Stimulated activated CD4-positive, alpha-beta T cell treated with anti-CD3 and anti-CD28 coated beads, Interleukin-1b, Interleukin-23, amount 100 ng/mL, for 1 hour (primary cell): ENCODE measurements at places on chromosomes 12 and 14.
A peak's percentile ranks its signal among the peaks of the same experiment; 100 is the strongest.

DNA sequence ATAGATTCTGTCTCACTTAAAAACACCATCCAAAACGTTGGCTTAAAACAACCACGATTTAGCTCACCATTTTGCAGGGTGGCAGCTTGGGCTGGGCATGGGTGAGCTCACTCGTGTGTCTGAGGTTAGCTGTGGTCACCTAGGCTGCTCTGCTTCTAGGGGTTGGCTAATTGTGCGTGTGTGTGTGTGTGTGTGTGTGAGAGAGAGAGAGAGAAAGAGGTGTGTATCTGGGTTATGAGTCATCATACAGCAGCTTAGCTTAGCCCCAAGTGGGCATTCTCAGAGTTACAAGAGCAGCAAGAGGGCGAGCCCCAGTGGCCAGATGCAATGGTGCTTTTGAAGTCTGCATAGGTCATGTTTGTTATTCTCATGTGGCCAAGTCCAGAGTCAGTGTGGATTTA, 6.0 kb downstream of the FBXW8 start:
- peak; percentile 7 for DNase-seq

- no peak for DNase-seq
Measured at GRCh38 chr12:114026805-114027204, 60.7 kb upstream of the RBM19 start.

- no peak for DNase-seq
Measured at GRCh38 chr12:26767116-26767515, 65.9 kb downstream of the ITPR2 start.

DNA sequence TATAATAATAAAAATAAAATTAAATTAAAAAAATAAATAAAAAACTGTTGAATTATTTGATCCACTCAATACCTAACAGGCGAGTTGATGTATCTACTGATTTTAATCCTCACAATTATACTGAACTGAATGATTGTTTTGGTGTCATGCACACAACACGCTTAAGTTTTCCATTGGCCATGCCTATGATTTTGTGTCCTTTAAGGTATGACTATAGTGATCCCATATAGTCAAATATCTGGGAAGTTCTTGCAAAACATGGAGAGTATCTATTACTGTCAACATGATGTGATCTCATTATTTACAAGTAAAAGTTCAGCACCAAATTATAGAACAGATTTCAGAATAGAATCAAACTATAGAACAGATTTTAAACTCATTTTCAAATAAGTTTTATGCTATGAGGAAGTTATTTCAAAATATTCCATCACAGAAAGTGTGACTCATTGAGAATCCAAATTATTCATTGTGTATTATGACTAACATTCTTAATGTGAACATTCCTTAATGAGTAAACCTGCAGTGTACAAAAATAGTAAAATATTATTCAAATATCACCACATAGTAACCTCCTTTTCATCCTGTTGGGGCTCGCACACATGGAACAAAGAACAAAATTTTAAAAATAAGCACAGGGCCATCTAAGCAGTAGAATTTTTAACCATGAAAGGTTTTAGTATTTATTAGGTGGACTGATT, 190.4 kb downstream of the SLC25A21 start:
- no peak for DNase-seq

GRCh38 chr12:45329238-45329637, 113.3 kb downstream of the ANO6 start:
- DNase-seq = no peak

DNA sequence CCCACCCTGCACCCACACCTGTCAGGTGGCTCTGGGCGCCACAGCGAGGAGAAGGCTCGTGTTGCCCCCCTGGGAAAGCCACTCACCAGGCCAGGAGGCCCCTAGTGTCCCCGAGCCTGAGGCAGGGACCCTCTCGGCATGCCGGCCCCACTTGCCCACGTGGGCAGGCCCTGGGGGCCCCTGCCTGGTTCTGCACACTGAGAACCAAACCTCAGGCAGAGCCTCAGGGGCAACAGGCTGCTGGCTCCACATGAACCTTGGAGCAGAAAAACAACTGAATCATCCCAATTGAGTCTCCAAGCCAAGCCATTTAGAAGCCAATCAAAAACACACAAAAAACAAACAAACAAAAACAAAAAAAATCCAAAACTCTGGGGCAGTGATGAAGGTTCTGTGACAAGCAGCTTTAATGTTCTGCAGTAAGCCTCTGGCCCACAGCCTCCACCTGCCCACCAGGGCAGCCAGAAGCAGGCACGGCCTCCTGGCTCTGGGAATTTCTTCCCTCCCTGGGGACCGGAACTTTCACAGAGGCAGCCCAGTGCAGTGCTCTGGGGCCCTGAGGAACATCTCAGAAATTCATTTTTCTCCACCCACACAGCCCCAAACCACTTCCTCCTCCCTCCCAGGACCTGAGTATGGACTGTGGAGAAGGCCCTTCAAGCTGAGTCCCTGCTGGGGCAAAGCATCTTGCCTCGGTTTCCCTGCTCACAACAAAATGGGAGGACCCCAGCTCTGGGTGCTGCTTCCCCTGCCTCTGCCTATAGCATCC, 90.2 kb downstream of the CHGA start:
- DNase-seq = no peak

DNA sequence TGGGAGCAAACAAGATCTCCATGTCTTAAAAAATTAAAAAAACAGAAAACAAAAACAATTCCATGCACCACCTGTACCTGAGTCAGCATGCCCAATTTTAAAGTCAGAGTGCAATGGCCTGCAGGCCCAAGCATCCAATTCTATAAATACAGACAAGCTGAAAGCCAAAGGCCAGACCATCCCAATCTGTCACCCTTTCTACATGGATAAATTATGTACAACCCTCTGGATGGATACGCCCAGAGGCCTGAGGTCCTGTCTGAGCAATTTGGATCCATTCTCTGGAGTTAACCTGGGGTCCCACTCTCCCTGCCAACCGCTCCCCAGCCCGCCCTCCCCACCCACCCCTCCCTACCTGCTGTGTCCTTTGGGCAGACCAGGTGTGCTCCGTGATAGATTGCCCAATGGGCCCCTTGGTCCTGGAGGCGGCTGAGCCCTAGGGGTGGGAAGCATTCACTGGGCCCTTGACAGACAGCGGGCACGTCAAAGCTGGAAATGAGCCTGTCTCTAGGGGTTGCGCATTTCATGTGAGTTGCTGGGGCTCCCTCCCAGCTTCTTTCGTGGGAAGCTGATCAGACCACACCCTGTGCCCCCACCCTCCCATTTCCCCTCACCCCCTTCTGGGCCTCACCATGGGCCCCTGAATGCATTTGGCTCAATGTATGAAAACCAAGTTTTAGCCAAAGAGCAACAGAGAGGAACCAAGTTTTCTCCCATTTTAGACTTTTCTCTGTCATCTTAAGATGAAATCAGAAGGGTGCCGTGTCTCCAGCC, 171.3 kb downstream of the BCL11B start:
- no peak for DNase-seq

- DNase-seq = no peak
Measured at GRCh38 chr12:57612711-57613426, 1.6 kb downstream of the ARHGEF25 start.

DNA sequence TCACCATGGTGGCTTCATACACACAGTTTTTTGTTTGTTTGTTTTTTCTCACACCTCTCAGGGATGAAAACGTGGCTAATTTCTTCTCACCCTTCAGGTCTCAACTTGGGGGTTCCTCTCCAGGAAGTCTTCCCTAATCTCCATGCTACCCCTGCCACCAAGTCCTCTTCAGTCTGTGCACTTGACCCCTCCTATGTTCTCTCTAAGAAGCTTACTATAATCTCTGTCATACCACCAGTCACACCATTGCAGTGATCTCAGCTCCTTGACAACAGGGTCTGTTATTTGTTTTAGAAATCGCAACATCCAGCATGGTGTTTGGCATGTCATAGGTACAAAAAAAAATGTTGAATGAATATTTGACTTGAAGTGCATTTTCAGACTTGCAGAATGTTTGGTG, 83.4 kb downstream of the PRORP start:
- no peak for DNase-seq

- DNase-seq = no peak
Measured at GRCh38 chr12:120199595-120200306, 1.2 kb downstream of the RPLP0 start.

DNA sequence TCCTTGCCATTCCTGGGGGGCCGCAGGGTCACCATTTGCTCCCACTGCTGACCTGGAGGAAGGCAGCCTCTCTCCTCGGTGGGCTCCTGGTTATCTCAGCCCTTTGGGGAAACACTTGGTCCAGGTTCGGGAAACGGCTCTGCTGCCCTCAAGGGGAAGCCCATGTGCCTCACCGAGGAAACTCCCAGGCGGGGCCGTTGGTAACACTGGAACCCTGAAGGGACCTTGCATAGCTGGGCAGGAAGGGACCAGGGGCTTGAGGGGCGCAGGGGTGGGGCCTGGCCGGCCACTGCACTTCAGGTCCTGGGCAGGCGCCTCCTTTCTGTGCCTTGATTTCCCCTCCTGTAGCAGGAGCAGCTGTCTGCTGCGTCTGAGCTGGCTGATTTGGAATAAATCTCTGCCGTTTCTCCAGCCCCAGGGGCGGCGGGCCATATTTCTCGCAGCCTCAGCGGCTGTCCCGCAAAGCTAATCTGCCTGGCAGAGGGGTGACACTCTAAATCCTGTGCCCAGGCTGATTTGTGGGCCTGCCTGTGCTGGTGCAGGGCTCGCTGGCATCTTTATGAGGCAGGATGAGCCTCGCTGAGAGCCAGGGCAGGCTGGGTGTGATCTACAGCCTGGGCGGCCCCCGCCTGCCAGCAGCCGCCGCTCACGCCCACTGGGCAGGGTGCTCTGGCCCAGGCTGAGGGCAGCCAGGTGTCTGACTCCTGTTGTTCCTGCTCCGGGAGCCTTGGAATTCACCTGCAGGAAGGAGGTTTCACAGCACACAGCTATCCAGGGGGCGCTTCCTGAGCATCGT, 49.7 kb downstream of the KIF26A start:
- no peak for DNase-seq

DNA sequence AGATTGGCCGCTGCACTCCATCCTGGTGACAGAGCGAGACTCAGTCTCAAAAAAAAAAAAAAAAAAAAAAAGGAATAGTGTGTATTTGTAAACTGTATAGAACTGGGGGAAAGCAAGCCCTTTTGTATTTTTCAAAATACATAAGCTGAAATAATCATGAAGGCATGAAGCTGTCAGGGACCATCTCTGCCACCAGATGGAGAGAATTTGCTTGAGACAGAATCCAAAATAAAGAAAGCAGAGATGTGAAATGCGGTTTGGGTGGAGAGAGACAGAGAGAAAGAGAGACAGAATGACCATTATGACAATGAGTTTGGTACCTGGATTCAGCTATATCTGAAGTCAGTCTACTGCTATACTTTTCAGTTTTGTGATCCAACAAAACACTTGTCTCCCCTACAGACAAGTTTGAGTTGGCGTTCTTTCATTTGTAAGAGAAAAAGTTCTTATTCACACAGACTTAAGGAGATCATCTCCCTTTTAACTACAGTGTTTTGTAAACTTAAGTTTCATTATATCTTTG, 155.7 kb upstream of the LRIG3 start:
- no peak for DNase-seq

- DNase-seq = no peak
Measured at GRCh38 chr14:20970647-20970982, 15.3 kb downstream of the RNASE2 start.

GRCh38 chr14:74613211-74613914, 1.3 kb upstream of the LTBP2 start:
- no peak for DNase-seq

DNA sequence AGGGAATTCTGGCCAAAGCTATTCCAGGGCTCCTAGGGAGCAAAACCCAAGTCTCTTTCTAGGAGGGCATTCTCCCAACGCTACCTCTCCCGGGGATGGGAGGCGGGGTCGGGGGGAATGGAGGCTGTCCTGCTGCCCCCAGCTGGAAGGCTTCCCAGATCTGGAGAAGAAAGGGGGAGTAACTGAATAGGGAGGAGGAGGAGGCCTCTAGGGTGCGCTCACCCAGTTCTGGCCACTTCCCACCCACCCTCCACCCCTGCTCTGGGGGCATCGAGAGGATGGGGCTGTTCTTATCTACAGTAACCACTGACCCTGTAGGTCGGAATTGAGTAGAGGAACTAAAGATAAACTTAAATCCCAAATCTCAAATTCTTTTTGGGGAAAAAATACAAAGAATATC, 579 bp upstream of the RNASE1 start:
- DNase-seq = no peak

DNA sequence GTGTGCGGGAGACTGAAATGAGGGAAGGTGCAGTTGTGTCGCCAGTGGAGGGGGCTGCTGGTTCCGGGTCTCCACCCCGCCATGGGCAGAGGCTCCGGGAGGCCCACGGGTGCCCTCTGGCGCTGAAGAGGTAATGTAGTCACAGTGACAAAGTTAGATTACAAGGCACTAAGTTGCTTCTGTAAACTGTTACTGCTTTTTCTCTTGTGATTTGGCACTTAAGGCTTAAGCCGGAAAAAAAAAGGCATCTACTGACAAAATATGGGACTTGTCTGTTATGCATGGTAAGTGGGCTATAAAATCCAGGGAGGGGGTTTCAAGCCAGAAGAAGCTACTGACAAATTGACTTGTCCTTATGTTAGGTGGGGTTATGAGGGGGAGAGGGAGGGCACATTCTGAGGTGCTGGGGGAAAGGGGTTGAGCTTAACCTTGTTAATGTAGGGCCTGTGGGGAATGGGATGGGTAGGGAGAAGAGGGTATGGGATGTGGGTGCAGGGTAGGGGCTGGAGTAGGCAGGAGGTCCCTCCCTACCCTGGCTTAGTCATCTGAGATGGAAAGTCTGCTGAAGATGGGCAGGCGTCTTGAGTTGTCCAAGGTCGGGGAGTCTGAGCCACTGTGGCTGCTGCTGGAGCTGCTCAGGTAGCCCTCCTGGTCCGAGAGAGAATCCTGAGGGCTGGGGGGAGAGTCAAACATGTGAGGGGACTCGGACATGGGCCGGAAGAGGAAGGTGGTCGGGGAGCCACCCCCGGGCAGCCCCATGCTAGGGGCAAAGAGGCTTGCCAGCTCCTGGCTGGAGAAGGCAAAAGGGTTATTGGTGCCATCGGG, 3.7 kb downstream of the ZFP36L1 start:
- peak; percentile 72 for DNase-seq

- no peak for DNase-seq
Measured at GRCh38 chr14:52835122-52835903, 43.9 kb upstream of the GNPNAT1 start.

GRCh38 chr12:12722435-12723148, 5.4 kb downstream of the CDKN1B start:
- no peak for DNase-seq

- DNase-seq = no peak
Measured at GRCh38 chr14:68270342-68270741, 450.8 kb downstream of the RAD51B start.

DNA sequence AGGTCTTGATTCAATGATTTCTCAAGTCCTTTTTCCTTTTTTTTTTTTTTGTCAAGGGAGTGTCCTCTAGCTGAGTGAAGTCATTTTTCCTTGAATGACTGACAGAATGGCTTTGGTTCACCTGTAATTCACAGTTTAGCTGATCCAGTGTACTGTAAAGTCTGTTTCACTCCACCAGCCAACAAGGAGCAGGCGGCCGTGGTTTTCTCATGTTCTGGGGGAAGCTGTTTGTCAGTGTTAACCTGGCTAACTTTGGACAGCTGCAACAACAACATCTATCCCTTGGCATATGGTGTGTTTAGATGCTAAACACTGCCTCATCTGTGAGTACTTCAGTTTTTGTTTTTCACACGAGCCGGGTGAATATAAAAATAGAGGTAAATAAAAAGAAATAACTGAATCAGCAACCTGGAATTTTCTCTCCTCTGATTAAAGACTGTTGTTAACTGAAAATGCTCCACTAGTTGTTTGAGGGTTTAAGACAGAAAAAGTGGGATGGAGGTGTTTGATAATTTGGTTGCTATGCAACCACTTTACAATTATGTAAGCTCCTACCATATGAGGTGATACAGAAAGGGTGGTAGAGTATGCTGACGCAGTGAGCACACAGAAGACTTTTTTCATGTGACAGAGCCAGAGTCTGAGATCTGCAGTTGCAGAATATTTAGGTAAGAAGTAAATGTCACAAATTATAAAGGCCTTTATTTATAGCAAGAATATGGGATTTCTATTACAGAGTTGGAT, 50.3 kb upstream of the SLC2A13 start:
- no peak for DNase-seq
